Thyroid gland (tissue), 4 donors: ENCODE measurements at places on chromosomes 13 and 19. TPM values are rescaled to one million over a fixed set of nuclear protein-coding genes. Genes with fewer than 3 reads are reported as not detected.

DNA sequence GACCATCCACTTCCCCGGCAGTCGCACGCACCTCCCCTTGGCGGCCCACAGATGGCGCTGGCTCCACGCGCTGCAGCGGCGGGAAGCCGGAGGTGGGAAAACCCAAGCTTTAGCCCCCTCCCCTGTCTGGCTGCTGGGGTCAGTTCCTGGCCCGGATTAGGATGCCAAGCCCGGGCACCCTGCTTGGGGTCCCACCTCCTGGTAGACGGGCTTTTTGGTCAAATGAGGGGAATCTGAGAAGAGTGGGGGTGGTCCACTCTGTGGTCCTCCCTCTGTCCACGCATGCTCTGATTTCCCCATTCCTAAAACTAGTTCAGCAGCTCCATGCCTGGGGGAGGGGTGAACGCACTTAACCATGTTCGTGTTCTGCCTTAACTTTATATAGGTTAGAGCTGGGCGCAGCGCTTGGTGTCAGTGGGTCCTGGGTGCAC lies 8.1 kb upstream of the ADGRE2 start:
- no peaks in the 10 kb centered on the region for H3K4me1 ChIP-seq
- H3K4me3 ChIP-seq: no peak overlapping the region
- no peaks in the 10 kb centered on the region for H3K36me3 ChIP-seq
- H3K27me3 ChIP-seq: no peaks in the 10 kb centered on the region
- H3K27ac ChIP-seq: no peak overlapping the region

DNA sequence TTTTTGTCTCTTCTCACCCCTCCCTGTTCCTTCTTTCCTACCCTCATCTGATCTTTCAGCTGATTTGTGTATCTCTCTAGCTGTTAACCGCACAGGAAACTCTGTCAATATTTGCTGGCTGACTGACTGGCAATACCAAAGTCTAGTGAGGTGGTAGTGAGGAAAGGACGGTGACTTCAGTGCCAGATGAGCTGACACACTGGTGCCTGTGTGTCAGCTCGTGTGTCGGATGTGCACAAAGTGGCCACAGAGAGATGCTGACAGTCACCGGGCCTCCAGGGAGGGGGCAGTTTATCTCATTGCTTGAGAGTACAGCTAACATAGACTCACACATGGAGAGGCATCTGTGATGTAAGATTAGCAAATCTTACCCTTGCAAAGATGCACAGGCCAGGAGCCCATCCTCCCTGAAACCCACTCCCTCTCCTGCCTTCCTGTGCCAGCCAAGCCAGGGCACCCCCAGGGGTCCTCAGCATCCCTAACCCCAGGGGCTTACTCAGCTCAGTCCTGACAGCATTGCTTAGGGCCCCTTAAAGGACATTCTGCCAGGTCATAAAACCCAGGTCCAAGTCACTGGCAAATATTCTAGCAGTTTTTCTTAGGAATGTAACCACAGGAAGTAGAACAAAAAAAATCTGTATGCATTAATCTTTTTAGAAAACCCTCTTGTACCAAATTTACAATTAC lies 80.2 kb downstream of the SHISA2 start:
- no peaks in the 10 kb centered on the region for H3K36me3 ChIP-seq
- H3K27me3 ChIP-seq: no peaks in the 10 kb centered on the region
- no peak for DNase-seq
- no peaks in the 10 kb centered on the region for H3K4me1 ChIP-seq
- no peak overlapping the region for H3K4me3 ChIP-seq
- H3K27ac ChIP-seq: no peak overlapping the region

- no peak overlapping the region for H3K4me3 ChIP-seq
- no peaks in the 10 kb centered on the region for H3K27me3 ChIP-seq
- H3K4me1 ChIP-seq: no peaks in the 10 kb centered on the region
These were observed 1318.9 kb downstream of the OLFM4 start for GRCh38 chr13:54347531-54347930.

- H3K27ac ChIP-seq: no peak overlapping the region
- no peaks in the 10 kb centered on the region for H3K36me3 ChIP-seq
- H3K4me1 ChIP-seq: no peaks in the 10 kb centered on the region
- DNase-seq: no peak
These were observed 282.5 kb downstream of the ATP8A2 start for GRCh38 chr13:25654322-25654721.

DNA sequence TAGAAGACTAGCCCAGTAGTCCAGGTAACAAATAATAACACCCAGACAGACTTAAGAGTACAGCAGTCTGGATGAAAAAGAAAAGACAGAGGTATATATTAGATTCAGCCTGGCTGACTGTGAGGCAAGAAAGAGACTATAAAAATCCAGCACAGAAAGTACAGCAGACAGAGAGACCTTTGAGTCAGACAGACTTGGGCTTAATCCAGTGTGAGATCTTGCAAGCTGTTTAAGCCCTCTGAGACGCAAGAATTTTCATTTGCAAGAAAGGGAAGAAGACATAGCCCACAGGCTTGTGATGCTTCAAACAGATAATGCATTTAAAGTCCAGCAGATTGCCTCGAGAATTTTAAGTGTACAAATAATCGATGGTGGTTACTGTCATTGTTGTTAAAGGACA lies 471.4 kb downstream of the LIG4 start:
- DNase-seq: no peak
- no peaks in the 10 kb centered on the region for H3K36me3 ChIP-seq
- H3K4me3 ChIP-seq: no peak overlapping the region
- H3K4me1 ChIP-seq: no peaks in the 10 kb centered on the region

- no peaks in the 10 kb centered on the region for H3K36me3 ChIP-seq
- no peak overlapping the region for H3K27ac ChIP-seq
- H3K4me3 ChIP-seq: no peak overlapping the region
- no peaks in the 10 kb centered on the region for H3K27me3 ChIP-seq
- no peaks in the 10 kb centered on the region for H3K4me1 ChIP-seq
These were observed 58.6 kb upstream of the SPRY2 start for GRCh38 chr13:80399340-80400163.

- no peaks in the 10 kb centered on the region for H3K36me3 ChIP-seq
- H3K4me3 ChIP-seq: no peak overlapping the region
- H3K4me1 ChIP-seq: no peaks in the 10 kb centered on the region
These were observed 460.7 kb downstream of the GPC6 start for GRCh38 chr13:93687261-93687660.

- H3K27me3 ChIP-seq: no peaks in the 10 kb centered on the region
- no peaks in the 10 kb centered on the region for H3K36me3 ChIP-seq
- no peak for DNase-seq
These were observed 1.5 kb upstream of the UQCRFS1 start for GRCh38 chr19:29214411-29214810.

- DNase-seq: no peak
- H3K4me3 ChIP-seq: no peak overlapping the region
- H3K27me3 ChIP-seq: no peaks in the 10 kb centered on the region
- peaks cover 3% of the 10 kb centered on the region for H3K4me1 ChIP-seq
These were observed 6.1 kb upstream of the ECH1 start for GRCh38 chr19:38837656-38838121.

GRCh38 chr13:94050686-94051085 lies 428.8 kb downstream of the DCT start:
- no peak overlapping the region for H3K27ac ChIP-seq
- no peak overlapping the region for H3K4me3 ChIP-seq
- H3K4me1 ChIP-seq: no peaks in the 10 kb centered on the region
- H3K36me3 ChIP-seq: no peaks in the 10 kb centered on the region
- H3K27me3 ChIP-seq: no peaks in the 10 kb centered on the region

Gene CCDC70
- total RNA-seq: not detected

Gene KL
- total RNA-seq: 4.5 TPM

Gene SLC25A41
- total RNA-seq: 0.33 TPM

Gene SPINT2
- total RNA-seq: 567 TPM
